Lung (tissue), 17 donors: ENCODE measurements at places on chromosomes 5 and 9. TPM values are rescaled to one million over a fixed set of nuclear protein-coding genes. Genes with fewer than 3 reads are reported as not detected.
A peak's percentile ranks its signal among the peaks of the same experiment; 100 is the strongest.

GRCh38 chr5:129945774-129946270 is 41.6 kb downstream of the CHSY3 start:
- DNase-seq = no peak

DNA sequence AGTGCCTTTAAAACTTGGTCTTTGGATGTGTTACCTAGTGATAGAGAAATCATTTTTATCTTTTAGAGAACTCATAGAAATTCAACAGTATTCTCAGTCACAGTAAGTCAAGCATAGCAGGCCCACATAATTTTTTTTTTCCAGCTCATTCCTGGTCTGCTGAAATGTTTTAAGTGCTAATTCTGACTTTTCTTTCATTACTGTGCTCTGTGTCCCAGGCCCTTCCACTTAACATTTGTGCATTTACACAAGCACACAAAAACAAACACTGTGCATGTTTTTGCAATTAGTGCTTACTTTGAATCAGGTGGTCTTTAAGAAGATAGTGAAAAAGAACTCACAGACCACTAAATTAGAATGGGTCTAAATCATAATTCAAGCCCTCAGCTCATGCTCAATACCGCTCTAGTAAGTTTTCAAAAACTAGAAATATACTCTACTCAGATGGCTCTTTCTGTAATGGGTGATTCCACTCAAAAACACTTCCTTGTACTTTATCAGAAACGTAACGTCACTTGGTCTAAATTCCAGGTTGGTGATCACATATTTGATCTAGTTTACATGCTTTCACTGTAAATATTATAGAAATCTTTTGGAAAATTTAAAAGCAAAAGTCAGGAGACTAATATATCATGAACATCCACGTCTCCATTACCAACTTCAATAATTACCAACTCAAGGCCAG is 107.8 kb downstream of the PCSK5 start:
- DNase-seq = no peak

- DNase-seq = peak; percentile 85
Measured at GRCh38 chr5:64505769-64506566, at the start of gene RGS7BP. Gene RGS7BP, plus strand, starts transcription at chr5:64506015. Its CDS starts 610 bp downstream, at chr5:64506625.

GRCh38 chr5:13278148-13278547 is 666.3 kb downstream of the DNAH5 start:
- no peak for DNase-seq

DNA sequence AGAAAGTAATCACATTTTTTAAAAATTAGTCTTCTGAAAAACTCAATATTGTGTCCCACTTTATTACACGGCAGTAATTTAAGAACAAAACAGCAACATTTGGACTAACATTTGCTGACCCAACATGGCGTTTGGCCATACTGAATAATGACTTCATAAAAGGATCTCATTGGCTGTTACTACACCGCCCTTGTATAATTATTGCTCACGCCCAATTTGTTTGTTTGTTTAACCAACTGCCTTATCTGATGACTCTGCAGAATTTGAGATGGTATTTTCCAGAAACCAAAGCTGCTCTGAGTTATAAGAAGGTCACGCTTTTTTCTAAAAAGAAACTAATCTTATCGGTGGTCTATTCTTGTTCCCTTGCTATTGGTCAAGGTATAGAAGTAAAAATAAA is 200.2 kb upstream of the TARS1 start:
- peak; percentile 56 for DNase-seq

- no peak for DNase-seq
Measured at GRCh38 chr9:105676351-105676923, 14.2 kb downstream of the TAL2 start.

GRCh38 chr9:100083448-100084127 is 15.2 kb downstream of the ERP44 start:
- DNase-seq = no peak

Gene TSC1
- 76.6 TPM for total RNA-seq

Gene NINJ1
- 48.5 TPM for total RNA-seq

Gene SLC6A3
- total RNA-seq = 0.85 TPM

Gene SLC45A2
- 0.40 TPM for total RNA-seq

Gene TGFBI
- total RNA-seq = 96.4 TPM
